HFFc6 (cell line): ENCODE measurements at places on chromosomes 16 and 17. TPM values are rescaled to one million over a fixed set of nuclear protein-coding genes. Genes with fewer than 3 reads are reported as not detected.
A peak's percentile ranks its signal among the peaks of the same experiment; 100 is the strongest.

Gene EVPLL
- not detected in 3 replicates for total RNA-seq

Gene PER1
- total RNA-seq, result 18.8 to 31.8 TPM (median 25.7 TPM) in 3 replicates

Gene CD300LB
- total RNA-seq, result not detected in 3 replicates

Gene HLF
- total RNA-seq, result not detected in 3 replicates

Gene KRTAP2-3
- total RNA-seq, result 46.2 to 138 TPM (median 94.9 TPM) in 3 replicates

DNA sequence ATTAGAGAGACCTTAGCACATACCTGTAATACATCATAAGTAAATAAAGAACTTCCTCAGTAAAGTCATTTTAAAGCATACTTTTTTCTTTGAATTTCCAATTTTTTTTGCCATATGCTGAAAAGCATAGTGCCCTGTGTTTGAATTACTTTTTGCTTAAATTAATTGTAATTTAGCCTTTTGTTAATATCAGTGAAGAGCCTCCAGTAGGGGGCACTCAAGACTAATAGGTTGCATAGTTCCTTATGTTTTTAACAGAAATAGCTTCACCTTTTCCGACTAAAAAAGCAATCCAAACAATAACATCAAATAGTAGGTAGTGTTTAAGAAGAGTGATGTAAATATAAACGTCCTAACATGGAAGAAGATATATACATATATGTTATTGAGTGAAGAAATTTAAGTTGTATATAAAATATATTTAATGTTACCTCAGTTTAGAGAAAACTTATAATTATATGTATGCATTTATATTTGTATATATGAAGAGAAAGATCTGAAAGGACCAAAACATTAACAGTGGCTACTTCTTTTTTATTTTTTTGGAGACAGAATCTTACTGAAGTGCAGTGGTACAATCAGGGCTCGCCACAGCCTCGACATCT is 18.6 kb downstream of the RAD51C start:
- DNase-seq, result peak; percentile 40
